ENCODE measurements at places on chromosomes 7 and 10.
A peak's percentile ranks its signal among the peaks of the same experiment; 100 is the strongest.

GRCh38 chr10:88110822-88111221 lies 247.4 kb downstream of the PTEN start:
- no peak for DNase-seq

DNA sequence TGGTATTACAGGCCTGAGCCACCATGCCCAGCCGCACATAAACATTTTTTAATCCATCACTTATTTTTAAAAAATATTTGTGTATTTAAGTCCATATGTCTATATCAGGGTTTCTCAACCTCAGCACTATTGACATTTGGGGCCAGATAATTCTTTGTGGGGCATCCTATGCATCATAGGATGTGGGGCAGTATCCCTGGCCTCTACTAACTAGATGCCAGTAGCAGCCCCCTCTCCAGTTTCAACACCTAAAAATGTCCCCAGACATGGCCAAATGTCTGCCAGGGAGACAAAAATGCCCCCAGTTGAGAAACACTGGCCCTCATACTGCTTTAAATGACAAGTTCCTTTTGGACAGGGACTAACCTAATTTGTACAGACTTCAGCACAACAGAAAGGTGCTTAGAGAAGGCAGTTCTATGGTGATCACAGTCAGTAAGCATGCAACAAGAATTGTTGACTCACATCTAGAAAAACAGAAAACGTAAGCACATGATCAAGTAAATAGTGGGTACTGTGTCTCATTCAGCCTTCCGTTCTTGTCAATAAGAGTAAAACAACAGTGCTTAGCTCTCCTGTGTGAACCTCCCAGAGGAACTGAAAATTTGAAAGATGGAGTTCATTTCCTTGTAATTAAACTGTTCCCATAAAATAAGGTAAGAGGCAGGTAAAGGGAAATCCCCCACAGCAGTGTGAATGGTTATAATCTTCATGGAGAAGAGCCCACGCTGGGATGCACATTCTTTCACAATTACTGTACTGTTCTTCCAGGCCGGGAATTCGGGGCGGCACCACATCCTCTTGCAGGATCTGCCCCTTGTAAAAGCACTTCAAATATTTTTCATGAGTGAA lies 17.3 kb upstream of the ADRB1 start:
- DNase-seq = no peak

GRCh38 chr10:73763343-73763742 lies 18.5 kb upstream of the CHCHD1 start:
- DNase-seq = no peak

DNA sequence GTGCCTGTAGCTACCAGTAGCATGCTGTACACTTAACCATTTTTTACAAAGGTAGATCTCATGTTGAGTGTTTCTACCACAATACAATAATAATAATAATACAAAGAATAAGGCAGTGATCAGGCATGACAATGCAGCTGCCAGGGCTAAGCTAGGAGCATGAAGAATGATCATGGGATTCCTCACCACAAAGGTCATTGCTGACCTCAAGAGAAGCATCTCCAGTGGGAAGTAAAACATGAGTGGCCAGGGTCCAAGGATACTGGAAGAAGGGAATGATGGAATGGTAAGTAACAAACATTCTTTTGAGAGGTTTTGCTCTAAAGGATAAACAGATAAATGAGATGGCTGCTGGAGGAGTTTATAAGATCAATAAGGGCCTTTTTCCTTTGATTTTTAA lies 591.1 kb downstream of the TNS3 start:
- no peak for DNase-seq

- no peak for DNase-seq
These were observed 11.1 kb upstream of the PWWP2B start for GRCh38 chr10:132385721-132386418.

GRCh38 chr7:18019555-18019954 lies 8.1 kb downstream of the PRPS1L1 start:
- DNase-seq = no peak

- peak; percentile 58 for DNase-seq
These were observed 187.4 kb upstream of the GDF10 start for GRCh38 chr10:47112612-47113011.
